ENCODE measurements at places on chromosomes 5 and 9. TPM values are rescaled to one million over a fixed set of nuclear protein-coding genes. Genes with fewer than 3 reads are reported as not detected.

TCF7 gene
- 3.5 TPM for total RNA-seq

DNA sequence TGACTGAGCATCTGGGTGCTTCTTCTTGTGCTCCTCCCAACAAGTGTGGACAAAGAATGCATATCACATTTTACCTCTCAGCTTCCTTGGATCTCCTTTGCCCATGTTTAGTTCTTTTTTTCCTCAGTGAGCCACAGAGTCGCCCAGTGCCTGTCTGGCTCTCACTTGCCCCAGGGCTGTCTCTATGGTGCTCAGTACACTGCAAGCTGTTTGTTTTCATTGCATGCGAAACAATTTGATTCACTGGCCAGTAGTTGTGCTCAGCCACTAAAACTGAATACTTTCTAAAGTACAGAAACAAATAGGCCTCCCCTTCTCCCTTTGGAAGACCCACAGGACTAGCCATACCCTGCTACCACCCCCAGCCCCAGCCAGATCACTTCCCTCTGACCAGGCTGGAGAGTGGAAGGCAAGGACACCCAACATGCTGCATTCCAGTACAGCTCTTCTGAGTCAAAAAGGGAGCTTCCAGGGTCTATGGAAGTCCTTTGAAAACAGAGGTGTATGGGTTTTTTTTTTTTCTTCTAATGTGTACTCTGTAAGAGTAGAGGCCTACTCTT is 3.8 kb downstream of the LHFPL2 start:
- DNase-seq, result no peak

DNA sequence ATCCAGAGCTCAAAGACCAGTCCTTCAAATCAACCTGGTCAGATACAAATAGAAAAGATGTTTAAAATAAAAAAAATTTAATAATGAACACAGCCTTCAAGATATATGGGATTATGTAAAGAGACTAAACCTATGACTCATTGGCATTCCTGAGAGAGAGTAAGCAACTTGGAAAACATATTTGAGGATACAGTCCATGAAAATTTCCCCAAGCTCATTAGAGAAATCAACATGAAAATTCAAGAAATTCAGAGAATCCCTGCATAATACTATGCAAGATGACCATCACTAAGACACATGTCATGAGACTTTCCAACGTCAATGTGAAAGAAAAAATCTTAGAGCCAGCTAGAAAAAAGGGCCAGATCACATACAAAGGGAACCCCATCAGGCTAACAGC is 512.9 kb upstream of the PTGER4 start:
- DNase-seq, result no peak

- no peak for DNase-seq
Measured at GRCh38 chr5:158212237-158212636, 353.3 kb upstream of the CLINT1 start.

All from epithelial cell of proximal tubule (primary cell).